ENCODE measurements at places on chromosomes 3 and 15.

- no peak for DNase-seq
These were observed 880.1 kb downstream of the PDCD6IP start for GRCh38 chr3:34678575-34678974.

DNA sequence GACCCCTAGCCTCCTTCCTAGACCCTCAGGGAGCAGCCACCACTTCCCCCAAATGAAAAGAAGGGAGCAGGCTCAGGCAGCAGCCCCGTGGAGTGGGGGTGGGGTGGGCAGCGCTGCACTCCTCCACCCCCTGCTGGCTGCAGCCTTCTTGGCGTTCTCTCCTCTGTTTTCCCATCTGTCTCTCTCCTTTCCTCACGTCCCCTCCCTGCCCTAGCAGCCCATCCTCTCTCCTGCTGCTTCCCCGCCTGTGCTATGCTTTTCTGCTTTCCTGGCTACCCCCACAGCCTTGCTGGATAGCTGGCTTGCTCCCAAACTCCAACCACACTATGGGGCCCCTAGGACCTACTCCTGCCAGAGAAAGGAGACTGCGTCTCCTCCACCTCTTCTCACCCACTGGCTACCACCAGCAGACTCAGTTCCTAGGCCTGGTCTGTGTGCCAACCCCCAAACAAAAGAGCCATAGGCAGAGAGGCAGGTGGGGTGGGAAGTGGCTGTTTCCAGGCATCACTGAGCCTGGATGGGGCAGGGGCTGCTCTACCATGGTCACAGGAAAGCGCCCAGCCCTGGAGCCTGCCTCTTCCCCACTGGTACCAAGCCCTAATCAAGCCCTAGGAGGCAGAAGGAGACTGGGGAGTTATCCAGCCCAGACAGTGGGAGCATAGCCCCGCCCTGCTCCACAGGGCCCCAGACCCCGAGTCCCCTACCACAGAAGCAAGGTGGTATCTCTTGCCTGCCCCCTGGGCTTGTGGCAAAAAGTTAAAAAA is 3.4 kb upstream of the DISP2 start:
- DNase-seq, result no peak

DNA sequence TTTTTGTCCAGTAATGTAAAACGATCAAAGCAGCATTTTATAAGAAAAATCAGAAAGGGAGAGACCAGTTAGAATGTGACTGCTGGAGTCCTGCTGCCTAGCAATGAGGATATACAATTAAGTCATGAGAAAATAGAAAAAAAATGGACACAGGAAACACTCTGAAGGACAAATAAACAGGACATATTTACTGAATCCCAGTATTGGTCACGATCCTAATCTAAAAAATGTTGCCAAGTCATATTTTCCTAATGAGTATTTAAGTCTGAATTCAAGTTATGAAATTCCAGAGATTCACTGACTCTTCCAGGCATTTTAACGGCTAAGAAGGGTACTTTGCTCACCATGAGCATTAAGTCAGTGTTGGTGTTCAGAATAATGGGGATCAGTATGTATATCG is 154.3 kb upstream of the CCDC54 start:
- no peak for DNase-seq

DNA sequence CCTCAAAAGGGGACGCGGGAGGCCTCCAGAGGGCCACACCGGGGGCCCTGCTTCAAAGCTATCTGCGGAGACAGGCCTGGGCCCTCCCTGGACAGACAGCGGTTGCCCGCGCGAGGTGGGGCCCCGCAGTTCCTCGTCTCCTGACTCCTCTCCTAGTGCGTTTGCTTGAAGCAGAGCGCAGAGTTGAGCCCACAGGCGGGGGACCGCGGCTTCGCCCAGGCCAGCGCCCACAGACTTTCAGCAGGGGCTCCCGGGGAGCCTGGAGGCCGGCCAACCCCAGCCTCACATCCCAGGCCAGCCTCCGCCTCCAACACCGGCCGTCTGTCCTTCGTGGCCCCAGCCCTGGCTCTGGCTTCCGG is 540 bp upstream of the ADAMTS7 start:
- DNase-seq, result no peak

DNA sequence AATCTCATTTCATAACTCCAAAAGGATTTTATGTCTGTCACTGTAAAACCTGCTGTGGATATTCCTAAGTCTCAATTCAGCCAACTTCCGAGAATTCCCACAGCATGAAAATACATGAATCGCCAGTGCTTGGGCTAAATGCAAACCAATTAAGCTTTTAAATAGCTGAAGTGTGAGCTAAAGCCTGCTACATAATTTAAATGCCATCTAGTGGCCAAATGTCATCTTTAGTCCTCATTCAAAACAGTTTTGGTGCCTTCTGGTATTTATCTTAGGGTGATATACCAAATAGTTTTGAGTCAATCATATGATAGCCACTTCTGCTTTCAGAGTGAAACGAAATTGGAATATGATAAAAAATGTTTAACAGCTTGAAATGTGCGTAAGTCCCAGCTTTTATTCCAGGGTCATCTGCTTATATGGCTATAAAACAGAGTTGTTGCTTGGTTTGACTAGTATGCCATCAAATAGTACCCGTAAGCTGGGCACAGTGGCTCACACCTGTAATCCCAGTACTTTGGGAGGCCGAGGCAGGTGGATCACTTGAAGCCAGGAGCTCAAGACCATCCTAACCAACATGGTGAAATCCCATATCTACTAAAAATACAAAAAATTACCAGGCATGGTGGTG is 41.8 kb upstream of the CCNL1 start:
- DNase-seq, result peak; percentile 52

- DNase-seq, result no peak
These were observed 465.8 kb downstream of the SHQ1 start for GRCh38 chr3:72382460-72382859.

DNA sequence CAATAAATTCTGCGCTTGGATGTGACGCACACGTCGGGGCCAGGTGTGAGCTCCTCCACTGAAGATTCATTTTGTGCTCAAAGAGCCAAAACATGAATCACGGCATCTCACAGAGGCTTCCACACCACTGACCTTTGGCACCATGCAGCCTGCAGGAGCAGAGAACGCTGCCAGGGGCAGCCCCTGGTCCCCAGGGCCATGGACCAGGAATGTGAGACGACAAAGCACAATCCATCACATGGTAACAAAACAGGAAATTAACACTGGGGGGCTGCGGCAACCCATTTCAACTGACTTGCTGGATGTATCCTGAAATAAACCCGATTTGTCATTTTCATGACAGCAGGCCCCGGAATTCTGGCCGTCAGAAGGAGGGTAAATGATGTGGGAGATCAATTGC is 167.5 kb upstream of the IGF1R start:
- no peak for DNase-seq

- no peak for DNase-seq
These were observed 199.3 kb upstream of the BCL6 start for GRCh38 chr3:187944390-187945179.

GRCh38 chr3:141337523-141337854 is 30.8 kb upstream of the ZBTB38 start:
- no peak for DNase-seq

DNA sequence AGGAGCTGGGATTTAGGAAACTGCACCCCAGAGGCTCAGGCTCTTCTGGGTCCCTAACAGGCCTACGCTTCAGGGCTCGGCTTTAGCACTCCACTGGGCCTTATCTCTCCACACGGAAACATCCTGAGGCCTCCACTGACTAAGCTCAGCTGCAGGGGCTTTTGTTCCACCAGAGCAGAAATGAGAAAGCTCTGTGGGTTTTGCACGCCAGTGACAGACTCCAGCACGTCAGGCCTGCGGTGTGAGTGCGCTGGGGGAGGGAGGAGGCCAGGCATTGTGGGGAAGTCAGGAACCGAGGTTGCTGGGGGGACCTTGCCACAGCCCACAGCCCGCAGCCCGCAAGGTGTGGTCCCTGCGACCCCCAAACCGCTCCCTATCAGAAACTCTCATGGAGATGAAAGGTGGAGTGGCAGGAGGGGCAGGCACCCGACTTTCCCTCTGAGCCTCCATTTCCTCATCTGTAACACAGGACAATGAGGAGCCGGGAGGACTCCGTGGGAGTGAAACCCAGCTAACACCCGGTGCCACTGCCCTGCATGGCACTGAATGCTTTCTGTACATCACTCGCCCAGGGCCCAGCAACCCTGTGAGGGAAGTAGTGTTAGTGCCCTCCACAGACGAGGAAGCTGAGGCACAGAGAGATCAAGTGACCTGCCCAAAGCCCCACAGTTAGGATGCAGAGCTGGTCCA is 106.5 kb downstream of the TPRA1 start:
- no peak for DNase-seq

DNA sequence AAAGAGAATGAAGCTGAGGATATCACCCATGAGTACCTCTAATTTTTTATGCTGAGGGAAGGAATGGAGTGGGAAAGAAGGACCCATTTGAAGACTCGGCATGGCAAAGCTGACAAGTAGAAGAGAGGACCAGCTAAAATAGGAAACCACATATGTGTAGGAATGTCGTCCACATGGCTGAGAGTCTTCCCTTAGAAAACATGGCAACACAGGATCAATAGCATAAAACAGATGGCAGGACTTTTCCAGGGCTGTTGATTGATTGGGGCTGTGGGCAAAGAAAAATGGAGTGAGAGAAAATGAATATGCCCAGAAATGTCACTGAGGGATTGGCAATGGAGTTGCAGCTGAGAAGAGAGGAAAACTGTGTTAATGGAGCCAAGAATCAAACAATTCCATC is 76.2 kb upstream of the PRICKLE2 start:
- no peak for DNase-seq

DNA sequence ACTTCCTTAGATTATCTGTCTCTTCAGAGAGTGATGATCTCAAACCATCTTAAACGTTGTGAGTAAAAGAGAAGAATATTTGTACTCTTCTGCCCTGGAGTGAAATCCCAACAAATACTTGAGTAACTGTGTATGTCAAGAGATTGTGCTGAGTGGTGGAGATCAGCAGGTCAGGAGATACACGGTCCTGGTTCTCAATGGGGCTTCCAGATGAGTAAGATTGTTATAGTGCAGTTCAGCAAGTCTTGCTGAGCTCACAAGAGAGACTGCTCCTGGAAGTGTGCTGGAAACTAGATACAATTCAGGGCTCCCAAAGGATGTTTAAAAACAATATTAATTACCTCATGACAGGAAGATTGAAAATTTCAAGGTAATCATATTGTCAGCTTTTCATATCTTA is 184.3 kb downstream of the AKAP13 start:
- no peak for DNase-seq

DNA sequence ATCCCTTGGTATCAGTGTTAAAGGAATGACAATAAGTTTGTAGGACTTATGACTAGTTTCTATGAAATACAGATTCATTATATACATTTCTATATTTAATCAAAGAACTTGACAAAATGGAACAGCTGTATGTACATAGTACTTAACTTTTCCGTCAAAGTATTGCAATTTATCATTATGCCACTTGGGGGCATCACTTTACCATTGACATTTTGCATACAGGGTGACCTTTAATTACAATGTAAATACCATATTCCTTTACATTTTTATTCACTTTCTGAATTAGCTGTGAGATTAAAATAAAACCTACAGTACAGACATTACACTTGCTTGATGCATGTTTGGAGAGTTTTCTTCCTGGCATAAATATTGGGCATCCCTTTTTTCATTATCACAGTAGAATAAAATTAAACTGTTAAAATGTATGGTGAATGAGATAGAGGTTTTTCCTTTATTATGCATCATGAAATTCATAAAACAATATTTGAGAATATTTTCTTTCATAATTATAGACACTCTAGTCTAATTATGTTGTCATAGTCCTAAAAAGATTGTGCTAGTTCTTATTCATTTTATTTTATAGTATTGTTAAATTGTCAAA is 6.9 kb downstream of the NEK11 start:
- DNase-seq, result peak; percentile 44

DNA sequence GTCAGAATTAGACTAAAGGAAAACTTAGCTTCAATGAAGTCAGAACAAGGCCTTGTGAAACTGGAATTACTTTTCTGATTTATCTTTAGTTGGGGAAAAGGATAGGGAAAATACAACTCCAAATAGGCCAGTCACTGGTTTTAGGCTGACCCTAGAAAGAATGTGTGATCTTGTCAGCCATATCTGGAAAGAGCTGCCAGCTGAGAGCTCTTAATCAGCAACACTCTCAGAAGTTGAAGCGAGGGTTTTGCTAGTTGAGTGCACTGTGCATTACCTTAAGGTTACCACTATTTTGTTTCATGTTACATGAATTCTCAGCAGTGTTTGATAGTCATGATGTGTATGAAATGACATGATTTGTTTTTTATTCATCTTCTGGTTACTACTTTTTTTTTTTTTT is 905.3 kb upstream of the ALCAM start:
- no peak for DNase-seq

DNA sequence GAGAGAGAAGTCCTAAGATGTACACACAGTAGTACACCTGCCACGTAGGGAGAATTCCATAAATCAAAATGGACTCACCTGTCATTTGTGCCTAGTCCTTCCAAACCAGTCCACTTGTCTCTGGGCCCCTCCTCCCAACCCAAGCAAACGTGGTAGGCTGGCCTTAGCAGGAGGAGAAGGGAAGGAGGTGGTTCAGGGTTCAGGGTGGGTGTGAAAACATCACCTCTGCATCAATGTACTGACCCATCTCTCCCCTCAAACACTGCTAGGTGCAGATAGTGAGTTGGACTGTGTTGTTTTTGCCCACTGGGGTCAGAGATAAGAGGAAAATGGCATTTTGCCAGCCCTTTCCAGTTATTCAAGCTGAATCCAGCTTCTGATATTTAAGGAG is 99.3 kb downstream of the MME start:
- no peak for DNase-seq

- no peak for DNase-seq
These were observed 15.2 kb downstream of the ITPR1 start for GRCh38 chr3:4508048-4508981.

DNA sequence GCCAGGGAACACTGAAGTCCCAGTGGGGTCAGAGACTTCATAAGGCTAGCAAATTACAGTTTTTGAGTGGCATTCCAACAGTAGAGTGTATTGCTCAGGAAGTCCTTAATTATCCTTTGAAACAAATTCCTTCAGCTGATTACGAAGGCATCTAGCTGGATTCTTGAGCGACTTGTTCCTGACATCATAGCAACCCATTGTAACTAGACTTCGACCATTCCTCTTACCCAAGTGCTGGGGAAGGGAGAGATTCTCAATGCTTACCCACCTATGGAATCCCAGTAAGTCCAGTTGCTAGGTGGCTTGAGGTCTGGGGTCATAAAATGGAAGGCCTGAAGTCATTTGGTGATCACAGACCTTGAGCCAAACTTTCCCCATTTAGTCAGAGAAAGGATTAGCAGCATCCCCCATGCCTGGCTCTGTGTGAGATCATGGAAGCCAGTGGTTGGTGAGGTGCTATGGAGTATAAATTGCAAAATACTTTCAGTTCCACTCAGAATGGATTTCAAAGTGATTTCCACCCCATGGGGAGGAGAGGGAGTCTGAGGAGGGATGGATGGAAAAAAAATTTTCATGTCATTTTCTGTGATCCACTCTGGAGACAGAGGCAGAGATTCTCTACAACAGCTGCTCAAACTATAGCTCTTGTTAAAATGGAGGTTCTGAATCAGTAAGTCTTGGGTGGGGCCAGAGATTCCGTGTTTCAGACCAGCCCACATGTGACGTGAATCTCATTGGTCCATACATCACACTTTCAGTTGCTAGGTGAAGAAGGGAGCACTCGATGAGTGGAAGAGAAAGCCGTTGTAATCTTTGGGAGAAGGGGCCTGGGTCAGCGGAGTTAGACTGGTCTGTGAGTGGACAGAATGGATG is 45.7 kb downstream of the CD86 start:
- DNase-seq, result no peak

- no peak for DNase-seq
These were observed 203.0 kb downstream of the ARRDC4 start for GRCh38 chr15:98163319-98164045.

- no peak for DNase-seq
These were observed 39.9 kb downstream of the RAB6B start for GRCh38 chr3:133855772-133856171.

- no peak for DNase-seq
These were observed 65.8 kb downstream of the EXOG start for GRCh38 chr3:38561746-38562466.

Data from NCI-H510A treated with DMSO at 0.1 percent for 48 hours (cell line).